Effector memory CD4-positive, alpha-beta T cell (primary cell): ENCODE measurements at places on chromosomes 7 and 10.

DNA sequence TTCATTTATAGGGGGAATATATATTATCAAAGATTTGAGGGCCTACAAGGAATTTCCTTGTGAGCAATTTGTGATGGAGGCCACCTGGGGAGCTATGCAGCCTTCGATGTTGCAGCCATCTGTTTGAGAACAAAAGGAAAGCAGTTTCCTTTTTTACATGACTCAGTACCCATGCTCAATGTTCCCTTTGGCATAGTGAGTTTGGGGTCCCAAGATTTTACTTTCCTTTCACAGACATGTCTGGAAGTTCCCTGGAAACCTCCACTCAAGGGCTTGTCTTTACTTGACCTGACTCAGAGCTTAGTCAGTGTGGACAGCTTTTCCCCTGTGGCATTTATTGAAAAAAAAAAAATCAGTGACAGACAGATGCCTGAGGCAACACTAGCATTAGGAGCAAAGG is 73.5 kb upstream of the VIPR2 start:
- DNase-seq, result no peak

DNA sequence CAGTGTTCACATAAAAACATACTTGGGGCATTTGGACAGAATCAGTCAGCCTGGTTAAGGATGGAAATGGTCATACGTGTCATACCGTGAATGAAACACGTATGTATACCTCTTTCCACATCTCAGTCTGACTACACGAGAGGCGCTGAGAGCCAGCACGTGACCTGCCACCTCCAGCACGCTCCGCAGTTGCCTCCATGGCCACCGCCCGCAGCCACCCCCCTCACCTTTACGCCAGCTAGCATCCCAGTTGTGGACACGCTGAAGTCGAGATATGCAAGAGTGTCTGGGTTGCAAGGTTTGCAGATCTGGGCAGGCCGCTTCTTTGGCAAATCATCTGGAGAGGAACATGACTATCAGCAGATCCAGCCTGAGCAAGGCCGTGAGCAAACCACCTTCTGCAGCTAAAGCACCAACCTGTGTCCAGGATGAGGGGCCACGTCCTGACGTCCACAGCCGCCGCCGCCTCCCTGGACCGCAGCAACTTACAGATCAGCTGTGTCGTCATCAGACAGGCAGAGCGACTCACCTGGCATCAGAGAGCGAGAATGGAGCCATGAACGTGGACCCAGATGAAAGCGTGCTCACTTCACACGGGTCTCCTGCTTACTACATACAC is 209.4 kb downstream of the ZMYND11 start:
- no peak for DNase-seq

DNA sequence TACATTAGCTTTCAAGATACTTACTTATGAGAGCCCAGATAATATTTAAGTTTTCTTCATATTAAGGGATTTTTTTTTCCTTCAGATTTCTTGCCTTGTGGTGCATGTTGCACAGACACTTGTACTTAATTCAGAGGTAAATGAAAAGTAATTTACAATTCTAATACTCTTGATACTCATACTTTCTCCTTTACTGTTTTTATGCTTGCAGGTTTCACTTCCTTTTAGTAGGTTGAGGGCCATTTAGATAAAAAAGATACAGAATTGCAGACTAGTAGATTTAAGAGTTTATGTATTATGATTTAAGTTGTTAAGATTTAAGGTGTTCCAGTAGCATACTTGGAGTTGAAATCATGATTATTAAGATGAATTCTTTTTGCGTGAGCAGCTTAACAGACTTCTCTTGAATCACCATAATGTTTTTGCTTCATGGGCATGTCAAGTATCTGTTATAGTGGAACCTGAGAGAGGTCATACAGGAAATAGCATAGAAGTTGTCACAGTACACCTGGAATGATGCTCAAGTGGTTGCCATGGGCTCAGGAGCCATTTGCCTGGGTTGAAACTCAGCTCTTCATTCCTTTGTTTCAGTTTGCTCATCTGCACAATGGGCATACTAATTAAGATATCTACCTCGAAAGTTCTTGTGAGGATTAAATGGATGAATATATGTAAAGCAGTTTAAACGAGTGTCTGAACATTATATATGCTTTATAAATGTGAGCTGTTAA is 174.8 kb upstream of the PRPS1L1 start:
- DNase-seq, result no peak

DNA sequence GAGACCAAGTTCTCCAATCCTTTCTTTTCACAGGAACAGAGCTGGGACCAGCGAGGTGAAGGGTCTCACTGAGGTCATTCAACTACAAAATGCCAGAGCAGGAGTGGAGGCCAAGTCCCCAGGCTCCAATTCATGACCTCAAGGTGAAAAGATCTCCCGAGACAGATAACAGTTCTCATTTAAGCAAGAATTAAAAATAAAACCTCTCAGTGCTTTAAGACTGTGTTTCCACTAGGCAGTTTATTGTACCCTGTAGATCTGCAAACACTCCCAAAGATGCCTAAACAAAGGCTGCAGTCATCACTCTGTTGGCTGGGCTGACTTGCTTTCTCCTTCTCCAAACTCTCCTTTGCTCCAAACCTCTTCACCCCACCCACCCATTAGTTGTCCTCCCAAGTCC is 74.8 kb upstream of the CXCL12 start:
- no peak for DNase-seq

- DNase-seq, result no peak
Measured at GRCh38 chr10:67622511-67622910, 73.5 kb downstream of the CTNNA3 start.

GRCh38 chr7:39365751-39366295 is 200.4 kb upstream of the YAE1 start:
- DNase-seq, result no peak

- no peak for DNase-seq
Measured at GRCh38 chr10:23139677-23140076, 44.3 kb downstream of the MSRB2 start.

GRCh38 chr7:50339990-50340500 is 35.5 kb downstream of the IKZF1 start:
- peak; percentile 55 for DNase-seq

DNA sequence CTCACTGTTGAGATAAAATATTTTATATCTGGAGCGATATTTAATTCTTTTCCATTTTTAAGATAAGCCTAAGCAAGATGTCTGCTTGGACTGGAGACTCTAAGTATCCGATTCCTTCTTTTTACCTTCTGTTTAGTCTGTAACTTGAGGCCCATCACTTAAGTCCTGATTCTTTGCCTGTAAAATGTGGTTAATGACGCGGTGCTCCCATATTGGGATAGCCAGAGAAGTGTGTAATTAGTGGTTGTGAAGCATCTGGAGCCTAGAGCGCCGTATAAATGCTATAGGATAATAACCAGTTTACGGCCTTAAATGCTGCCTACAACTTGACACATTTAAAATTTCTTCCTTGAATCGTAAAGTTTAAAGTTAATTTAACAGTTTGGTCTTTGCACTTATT is 132.9 kb downstream of the CHN2 start:
- no peak for DNase-seq
